Iris pigment epithelial cell (primary cell): ENCODE measurements at places on chromosomes 5 and 9.

- peak; percentile 60 for DNase-seq
Measured at GRCh38 chr9:132268725-132269352, 85.9 kb downstream of the SETX start.

DNA sequence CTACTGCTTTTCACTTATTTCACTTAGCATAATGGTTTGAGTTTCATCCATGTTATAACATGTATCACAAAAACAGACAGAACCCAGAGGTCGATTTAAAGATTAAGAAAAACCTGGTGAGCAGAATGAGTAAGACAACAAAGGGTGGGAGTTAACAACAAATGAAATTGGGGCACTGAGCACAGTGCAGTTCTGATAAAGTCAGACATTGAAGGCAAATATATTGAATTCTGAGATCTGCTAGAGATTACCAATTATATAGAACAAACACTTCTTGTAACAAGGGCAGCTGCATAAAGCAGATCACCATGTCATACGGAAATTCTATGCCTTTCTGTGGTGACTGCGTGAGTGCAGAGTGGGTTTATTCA, 517.3 kb upstream of the RORB start:
- DNase-seq, result no peak

- DNase-seq, result no peak
Measured at GRCh38 chr5:31887556-31887955, 248.6 kb downstream of the PDZD2 start.

DNA sequence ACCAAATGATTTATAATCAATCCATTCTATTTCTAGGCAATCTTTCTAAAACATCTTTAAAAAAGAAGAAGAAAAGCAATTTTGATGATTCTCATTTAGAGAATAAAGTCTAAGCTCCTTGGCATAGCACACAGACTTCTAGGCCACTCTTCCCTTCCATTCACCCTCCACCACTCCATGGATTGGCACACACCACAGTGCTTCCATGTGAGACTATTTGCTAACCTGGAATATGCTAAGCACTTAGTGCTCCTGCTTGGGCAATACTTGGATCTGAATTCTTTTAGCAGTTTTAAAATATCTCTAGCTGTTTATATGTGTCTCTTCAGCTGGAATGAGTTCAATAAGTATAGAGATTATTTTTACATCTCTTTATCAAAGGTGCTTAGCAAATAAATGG, 177.6 kb upstream of the FBXL7 start:
- DNase-seq, result no peak

DNA sequence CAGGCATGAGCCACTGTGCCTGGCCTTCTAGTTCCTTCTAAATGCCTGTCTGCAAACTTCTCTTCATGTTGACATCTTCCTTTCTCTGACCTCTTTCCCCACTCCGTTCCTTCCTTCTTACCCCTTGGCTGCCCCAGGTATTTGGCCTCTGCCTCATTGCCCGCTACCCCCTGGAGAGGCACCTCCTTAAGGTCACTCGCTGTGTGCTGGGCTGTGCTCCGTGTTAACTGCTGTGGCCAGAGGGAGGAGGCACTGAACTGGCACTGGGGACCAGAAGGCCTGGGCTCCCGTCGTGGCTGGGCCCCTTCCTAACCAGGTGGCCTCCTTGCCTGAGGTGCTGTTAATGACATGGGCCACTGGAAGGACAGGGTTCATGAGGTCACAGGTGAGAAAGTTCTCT, 39.4 kb downstream of the LAMC3 start:
- no peak for DNase-seq

DNA sequence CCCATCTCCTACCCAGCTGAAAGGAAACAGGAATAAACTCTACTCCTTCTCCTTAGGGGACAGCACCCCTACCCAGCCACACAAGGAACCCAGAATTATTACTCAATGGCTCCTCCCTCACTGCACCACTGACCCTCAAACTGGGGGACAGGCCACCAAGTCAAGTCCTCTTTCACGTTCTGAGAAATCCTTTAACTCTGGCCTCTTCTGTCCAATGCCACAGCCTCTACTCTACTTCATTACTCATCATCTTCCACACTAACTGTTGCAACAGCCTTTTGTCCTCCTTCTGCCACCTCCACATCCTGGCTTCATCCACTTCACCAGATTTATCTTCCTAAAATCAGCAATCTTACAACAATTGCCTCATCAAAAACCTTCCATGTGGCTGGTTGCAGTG, 6.8 kb downstream of the TTC39B start:
- DNase-seq, result peak; percentile 41

DNA sequence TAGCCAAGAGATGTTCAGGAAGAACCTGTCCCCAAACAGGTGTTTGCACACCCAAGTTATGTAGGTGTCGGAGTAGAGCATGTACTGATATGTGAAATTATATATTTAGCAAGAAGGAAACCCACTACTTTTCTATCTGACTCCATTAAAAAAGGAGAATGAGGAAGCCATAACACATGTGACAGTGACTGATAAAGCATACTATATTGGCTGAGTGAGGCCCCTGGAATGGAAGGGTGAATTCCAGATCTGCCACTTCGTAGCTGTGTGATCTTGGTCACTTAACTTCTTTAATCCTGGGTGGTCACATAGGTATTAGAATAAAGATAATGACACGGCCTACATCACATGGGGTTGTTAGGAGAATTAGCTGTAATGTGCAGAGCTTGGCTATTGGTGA, 116.0 kb upstream of the MAN2A1 start:
- DNase-seq, result no peak

DNA sequence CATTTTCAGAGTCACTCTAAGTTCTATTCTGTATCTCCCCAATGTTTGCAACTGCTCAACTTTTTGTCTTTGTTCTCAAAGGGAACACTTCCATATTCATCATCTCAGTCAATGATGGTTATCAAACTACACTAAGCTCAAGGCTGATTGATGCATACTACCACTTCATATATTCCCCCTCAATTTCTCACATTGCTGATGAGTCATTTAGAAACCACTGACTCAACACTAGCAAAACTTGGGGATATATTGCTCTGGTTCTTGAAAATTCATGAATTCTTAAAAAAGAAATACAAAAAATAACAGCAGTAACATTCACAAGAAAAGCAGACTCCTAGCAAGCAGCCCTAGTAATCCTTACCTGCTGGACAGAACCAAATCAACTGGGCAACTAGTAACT, 52.2 kb downstream of the ABHD17B start:
- peak; percentile 66 for DNase-seq

DNA sequence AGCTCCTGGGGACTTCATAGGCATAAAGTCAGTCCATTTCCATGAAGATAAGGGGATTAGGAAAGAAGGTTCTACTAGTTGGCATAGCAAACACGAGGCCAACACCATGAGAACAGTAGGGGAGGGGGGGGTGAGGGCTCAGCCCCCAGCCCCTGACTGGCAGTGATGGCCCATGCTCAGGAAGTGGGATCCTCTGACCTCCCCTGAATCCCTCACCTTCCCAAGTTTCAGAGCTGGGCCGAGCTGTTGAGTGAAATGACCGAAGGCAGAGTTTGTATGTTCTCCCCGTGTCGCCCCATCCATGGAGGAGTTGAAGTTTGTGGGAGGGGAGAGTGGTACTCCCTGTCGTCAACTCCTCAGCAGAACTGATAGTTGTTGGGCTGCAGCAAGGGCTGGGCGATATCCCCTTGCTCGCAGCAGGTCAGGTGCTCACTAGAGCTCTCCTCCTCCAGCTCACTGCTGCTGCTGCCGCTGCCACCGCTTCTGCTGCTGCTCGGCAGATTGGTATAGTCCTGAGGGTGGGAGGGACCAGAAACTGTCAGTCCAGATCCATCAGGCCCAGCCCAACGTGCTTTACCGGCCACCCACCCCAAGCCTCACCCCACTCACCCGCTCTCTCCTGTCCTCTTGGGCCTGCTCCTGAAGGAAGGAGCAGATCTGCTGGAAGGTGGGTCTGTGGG, 32.5 kb downstream of the CSF1R start:
- no peak for DNase-seq

- DNase-seq, result no peak
Measured at GRCh38 chr5:32165597-32165996, 8.5 kb downstream of the GOLPH3 start.

DNA sequence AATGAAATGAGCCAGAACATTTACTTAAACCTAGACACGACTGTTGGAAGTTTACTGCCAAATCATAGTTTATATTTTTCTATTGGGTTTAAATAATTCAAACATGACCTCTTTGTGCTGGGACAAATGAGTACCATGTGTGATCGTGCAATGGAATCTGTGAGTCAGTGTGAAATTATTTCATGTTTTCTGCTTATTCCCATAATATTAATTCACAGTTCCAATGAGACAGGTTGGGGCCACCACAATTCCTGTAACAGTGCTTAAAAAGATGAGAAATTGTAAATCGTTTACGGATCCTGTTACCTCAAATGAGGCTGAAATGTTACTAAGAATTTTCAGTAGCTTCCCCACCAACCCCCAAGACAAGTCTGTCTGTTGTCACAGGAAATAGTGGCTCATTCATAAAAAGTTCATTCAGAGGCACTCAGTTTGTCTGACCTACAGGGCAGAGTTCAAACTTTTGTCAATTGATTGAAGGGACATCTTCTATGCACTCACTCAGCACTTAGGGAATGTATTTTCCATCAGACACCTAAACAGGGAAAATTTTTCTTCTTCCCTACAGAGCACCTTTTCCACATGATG, 563.9 kb upstream of the ADAMTS16 start:
- peak; percentile 83 for DNase-seq

GRCh38 chr5:61371474-61371873, 39.4 kb downstream of the ZSWIM6 start:
- DNase-seq, result no peak

DNA sequence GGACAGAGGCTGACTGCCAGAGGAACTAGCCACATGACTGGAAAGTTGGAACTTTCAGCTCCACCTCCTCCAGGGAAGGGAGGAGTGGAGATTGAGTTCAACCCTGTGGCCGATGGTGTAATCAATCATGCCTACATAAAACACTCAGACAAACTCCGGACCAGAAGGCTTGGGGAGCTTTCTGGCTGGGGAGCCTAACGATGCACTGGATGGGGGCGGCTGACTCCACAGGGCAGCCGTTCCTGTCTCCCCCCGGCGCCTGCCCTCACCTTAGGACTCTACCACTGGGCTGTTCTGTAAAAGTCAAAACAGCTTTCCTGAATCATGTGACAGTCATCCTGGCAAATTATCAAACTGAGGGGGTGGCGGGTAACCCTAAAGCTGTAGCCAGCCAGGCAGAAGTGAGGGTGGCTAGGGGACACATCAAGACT, 58.0 kb downstream of the GOLM1 start:
- peak; percentile 42 for DNase-seq
